ENCODE measurements at places on chromosomes 12 and 14.
A peak's percentile ranks its signal among the peaks of the same experiment; 100 is the strongest.

DNA sequence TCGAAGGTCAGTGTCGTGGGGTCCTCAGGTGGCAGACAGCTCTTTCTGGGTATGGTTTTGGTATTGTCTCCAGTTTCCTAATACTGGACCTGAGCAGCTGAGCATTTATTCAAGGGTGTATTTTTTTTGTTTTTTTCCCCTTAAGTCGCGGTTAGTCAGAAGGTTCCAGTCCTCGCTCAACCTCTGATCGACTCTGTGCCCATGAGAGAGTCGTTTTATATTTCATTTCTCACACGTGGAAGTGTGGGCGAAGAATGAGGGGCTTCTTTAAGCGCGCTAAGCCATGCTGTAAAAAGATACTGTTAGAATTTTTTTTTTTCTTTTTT lies 499 bp downstream of the MIPOL1 start:
- no peak for DNase-seq

- no peak for DNase-seq
Observed at GRCh38 chr12:18090093-18090492, at the start of gene RERGL. Gene RERGL (minus strand): TSS chr12:18090193. CDS start chr12:18090140, 53 bp downstream.

DNA sequence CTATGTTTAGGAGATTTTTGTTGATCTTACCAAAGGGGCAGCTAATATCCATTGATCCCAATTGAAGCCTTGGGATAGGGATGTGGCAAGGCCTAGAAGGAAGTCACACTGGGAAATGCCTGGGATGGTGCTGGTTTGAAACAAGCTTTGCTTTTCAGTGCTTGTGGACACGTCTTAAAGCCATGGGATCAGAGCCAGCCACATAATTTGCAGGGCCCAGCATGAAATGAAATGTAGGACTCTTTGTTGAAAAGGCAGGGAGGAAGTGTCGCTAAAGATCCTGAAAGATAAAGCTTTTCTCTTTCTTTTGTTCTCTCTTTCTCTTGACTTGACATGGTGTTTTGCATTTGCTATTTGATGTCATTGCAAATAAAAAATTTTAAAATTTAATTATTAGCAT lies 5.0 kb downstream of the TTC9 start:
- no peak for DNase-seq

DNA sequence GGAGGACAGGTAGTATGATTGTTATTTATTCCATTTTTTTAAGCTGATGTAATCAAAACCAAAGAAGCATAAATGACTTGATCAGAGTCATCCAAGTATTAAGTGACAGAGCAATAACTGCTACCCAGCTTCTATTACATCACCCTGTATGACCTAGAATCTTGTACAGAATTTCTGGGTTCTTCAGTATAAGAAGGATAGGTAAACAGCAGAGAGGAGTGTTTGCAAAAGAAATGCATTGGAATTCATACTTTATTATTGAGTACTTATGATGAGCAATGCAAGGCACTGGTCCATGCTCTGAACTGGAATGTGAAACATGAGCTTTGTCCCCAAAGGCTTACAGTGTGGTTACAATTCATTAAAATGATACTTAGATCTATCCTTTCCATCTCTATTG lies 916.8 kb downstream of the DIO2 start:
- DNase-seq: no peak

GRCh38 chr14:83170165-83170564 lies 1636.5 kb upstream of the SEL1L start:
- DNase-seq: no peak

DNA sequence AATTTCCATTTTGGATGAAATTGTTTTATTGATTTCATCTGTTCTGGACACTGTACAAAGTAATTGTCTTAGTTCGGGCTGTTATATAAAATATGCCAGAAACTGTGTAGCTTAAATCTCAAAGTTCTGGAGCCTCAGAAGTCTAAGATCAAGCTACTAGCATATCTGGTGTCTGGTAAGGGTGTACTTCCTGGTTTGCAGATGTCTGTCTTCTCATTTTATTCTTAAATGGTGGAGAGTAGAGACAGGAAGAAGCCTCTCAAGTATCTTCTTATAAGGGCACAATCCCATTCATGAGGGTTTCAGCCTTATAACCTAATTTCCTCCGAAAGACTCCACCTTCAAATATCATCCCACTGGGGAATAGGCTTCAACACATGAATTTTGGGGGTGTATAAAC lies 51.3 kb downstream of the MON2 start:
- no peak for DNase-seq

DNA sequence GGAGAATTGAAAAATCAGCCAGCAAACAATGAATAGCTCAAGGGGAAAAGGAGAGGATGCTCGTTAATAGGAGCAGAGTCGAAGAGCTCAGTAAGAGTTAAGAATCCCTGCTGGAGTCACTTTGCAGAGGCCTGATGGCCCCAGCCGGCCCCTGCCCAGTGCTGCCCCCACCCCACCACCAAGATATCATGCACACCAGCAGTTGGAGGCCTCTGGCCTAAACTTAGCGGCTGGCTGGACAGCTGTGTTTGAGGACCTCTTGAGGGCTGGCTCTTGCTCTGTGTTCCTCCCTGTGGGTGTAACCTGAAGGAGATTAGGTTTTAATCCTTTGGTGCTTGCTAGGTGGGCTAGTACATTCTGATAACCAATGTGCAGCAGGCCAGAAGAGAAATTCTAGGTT lies 142.0 kb downstream of the PLXNC1 start:
- DNase-seq: no peak

- no peak for DNase-seq
Observed at GRCh38 chr14:29264865-29265264, 498.3 kb downstream of the FOXG1 start.

DNA sequence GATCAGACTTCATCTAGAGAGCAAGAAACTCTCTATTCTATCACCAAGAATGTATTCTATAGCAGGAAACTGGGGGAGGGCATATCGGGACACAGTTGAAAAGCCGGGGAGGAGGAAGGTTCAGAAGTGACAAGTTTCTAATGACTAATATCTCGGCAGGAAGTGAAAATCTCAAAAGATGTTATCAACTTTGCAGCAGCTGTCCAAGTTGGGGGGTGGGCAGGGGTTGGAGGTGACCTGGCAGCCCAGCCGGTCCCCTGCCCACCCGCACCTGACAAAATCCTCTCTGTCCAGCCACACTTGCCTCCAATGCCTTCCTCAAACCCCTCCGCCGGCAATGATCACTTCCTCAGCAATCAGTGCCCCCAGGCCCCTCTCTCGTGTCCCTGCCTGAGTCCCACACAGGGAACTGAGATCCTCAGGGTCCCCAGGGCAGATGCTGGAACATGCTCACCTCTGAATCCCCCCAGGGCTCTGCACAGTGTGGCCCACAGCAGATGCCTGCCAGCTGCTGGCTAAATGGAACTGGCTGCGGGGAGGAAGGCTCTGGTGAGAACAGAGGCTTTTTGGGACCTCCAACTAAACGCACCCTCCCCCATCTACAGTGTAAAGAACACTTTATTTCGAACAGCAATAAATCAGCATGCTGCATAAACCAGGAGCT lies 43.9 kb downstream of the CCDC88C start:
- peak; percentile 68 for DNase-seq

DNA sequence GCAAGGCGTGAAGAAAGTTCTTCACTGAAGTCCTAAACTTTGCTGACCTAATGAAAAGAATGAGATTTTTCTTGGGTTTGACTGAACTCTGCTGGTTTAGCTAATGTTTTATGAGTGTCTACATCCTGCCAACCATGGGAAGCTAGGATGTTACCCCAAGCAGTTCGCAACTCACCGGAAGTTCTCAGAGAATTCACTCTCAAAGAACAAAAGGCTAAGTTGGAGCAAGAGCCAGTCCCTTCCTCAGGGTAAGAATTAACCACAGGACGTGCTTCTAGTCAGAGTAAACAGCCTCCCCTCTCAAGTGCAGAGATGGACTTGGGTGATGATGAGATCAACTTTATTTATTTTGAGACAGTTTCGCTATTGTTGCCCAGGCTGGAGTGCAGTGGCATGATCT lies 37.3 kb downstream of the TCHP start:
- no peak for DNase-seq

GRCh38 chr12:76687981-76688380 lies 75.9 kb upstream of the ZDHHC17 start:
- no peak for DNase-seq

- no peak for DNase-seq
Observed at GRCh38 chr14:36522347-36522971, 2.4 kb upstream of the NKX2-1 start.

DNA sequence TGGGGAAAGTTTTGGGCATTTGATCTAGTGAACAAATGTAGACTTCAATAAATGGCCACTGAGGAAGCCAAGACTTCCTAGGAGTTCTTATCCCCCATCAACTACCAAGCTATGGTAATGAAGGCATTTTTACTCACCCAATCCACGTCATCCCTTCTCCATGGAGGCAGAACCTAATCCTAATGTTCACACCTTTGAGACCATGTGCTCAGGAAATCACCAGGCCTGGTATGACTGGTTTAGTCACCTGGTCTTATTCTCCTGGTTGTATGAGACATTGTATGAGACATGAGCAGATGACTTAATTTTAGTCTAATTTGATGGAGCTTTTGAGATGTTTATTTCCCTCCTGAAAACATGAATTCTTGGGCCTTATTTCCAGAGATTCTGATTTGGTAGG lies 88.6 kb downstream of the PAX9 start:
- no peak for DNase-seq

GRCh38 chr12:115149279-115149678 lies 465.3 kb upstream of the TBX3 start:
- no peak for DNase-seq

DNA sequence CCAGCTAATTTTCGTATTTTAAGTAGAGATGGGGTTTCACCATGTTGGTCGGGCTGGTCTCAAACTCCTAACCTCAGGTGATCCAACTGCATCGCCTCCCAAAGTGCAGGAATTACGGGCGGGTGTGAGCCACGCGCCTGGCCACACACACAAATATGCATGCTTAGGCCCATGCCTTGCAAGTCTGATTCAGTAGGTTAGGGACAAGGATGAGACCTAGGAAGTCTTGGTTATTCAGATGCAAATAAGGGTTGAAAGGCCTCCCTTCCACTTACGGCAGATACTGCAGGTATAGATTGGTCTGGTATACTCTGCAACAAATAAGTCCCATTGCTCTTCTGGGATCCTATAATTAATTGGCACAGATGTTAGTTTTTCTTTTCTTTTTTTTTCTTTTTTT lies 32.9 kb downstream of the TXNRD1 start:
- DNase-seq: no peak

DNA sequence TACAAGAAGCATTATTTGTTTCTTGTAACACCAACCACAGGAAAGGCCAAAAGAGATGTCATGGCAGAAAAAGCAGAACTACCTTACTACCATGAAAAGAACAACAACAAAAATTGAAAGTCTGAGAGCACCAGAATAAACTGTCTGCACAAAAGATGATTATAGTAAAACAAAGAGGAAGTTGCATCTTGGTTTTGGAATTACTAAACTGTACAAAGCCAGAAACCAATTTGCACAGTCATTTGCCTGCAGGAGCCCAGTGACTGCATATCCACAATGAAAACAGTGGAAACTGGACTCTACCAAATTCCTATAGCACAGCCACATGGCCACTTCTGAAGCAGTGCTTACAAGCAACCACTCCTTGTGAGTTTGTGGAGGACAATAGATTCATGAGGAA lies 276.2 kb downstream of the SSPN start:
- DNase-seq: no peak

GRCh38 chr12:106907411-106907810 lies 48.3 kb upstream of the TMEM263 start:
- DNase-seq: no peak

- no peak for DNase-seq
Observed at GRCh38 chr12:60112763-60113162, 516.9 kb downstream of the SLC16A7 start.

DNA sequence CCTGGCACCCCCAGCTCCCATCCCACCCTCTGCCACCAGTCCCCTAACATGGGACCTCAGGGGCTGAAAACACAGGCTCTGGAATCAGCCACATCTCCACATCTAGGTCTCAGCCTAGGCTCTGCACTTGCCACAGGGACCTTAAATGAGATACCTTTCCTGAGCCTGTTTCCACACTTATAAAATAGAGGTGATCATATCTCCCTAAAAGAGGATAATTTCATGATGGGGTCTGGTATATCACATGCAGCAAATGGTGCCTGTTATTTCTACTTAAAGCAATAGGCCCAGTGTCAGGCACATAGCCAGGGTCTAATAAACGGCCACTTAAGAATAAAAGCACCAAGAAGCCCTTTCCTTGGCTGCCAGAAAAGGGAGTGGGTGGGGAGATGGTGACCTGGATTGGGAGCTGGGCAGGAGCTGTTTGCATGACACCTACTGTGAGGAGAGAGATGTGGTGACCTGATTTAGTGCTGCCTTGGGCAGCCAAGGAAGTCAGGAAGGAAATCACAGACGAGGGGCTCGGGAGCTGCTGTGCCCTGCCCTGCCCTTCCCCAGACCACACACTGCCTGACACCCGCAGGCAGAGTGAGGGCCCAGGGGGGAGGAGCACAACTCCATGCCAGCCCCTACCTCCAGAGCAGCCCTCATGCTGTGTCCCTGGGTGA lies 71.2 kb downstream of the IRF2BPL start:
- DNase-seq: no peak

DNA sequence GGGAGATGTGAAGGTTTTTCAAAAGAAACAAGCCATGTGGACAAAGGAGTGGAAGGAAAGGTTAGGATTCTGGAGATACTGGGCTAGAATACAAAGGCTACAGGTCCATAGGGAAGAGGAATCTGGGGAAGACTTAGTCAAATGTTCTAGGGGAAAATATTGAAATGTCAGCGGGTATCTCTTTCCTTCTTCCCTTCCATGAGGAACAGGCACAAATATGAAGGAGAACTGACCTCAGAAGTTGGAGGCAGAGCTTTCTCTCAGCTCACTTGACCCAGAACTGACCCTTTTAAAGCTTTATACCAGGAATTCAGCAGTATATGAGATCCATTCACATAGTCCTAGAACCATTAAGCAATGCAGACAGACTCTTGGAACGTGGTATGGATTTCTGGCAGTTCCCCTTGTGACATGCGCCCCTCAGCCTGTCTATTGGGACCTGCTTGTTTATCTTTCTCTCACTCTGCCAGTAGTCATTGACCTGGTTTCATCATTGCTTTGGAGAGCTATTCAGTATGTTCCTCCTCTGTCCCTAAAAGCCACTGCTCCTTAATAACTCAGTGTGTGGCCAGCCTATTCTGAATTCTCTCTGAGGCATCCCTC lies 43.0 kb upstream of the GSG1 start:
- no peak for DNase-seq

DNA sequence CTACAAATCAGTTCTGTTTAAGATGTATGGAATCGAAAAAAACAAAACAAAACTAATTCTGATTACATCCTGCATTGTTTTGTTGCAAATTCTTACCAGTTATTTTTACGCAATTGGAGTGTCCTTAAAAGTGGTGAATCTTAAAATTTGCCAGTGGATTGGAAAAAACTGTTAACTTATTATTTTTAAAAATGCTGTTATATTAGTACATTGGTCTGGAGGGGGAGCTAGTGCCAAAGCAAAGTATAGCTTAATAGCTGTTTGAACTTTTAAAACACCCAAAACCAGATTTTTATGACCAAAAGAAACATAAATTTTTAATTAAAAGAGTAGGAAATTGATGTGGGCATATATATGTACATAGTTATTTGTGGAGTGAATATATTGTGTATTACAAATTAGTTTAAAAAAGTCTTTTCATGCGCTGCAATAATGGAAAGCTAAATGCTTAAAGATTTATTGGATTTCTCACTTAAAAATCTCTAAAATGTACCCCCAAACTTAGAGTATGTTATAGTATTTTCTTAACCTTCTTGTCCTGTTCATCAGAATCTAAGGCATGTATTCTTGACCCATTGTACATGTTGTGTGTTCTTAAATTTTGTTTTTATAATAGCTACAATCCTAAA lies 2.5 kb downstream of the FUT8 start:
- peak; percentile 49 for DNase-seq

Data from activated CD4-positive, alpha-beta T cell treated with anti-CD3 and anti-CD28 coated beads, Interleukin-2, amount 10 ng/mL, durations not matched to agents 7 days and 5 days (primary cell).